ENCODE measurements at places on chromosomes 3 and 15. TPM values are rescaled to one million over a fixed set of nuclear protein-coding genes. Genes with fewer than 3 reads are reported as not detected.
A peak's percentile ranks its signal among the peaks of the same experiment; 100 is the strongest.

FMN1 gene
- 45.2 TPM for total RNA-seq

C3orf49 gene
- total RNA-seq, result not detected

SCN5A gene
- total RNA-seq, result 0.68 TPM

SMCO1 gene
- not detected for total RNA-seq

P2RY1 gene
- total RNA-seq, result 12.5 TPM

PLCL2 gene
- total RNA-seq, result 16.7 TPM

TEX9 gene
- total RNA-seq, result 46.3 TPM

ITIH3 gene
- 0.54 TPM for total RNA-seq

DNA sequence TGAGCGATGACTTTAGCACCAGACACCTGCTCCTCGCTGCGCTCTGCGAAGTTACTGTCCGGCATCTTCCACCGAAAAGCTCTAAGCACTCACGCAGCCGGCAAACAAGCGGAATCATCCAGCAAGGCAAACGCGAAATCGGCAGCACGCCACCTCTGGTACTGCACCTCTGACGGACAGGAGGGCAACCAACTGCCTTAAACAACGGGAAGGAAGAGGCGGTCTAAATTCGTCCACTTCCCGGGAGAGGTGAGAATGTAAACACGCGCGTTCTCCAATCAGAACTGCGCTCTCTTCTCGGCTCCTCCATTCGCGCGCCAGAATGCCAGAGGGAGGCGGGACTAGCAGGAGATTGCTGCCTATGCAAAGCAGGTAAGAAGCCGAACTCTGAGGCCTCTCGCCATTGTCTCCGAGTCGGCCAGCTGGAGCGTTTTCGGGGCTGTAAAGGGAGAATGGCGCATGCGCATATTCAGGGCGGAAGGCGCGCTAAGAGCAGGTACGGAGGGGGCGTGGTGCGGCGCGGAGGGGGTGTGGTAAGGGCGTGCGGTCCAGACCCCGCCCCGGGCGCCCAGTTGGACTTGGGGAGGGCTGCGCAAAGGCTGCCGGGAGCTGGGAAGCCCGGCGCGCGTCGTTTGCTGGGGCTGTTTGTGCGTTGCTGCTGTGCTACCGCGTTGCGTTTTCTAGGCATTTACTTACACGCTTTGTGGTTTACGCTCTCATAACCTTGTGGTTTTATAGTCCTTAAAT is at the start of the genes BTD and HACL1:
TSS of gene BTD (plus strand) at position 347 of the 747 bp plus-strand sequence. CDS start 33,695 bp downstream, outside the sequence.
TSS of gene HACL1 (minus strand) at position 171 of the 747 bp plus-strand sequence. CDS start at position 65, 106 bp downstream.
- H3K27ac ChIP-seq, result peak within 1 kb of the TSS; percentile 90
- H3K4me1 ChIP-seq, result no peaks in the 10 kb centered on the region
- H3K4me3 ChIP-seq, result peak within 1 kb of the TSS; percentile 88
- peak; percentile 99 for DNase-seq
- H3K36me3 ChIP-seq, result peaks cover 6% of the 10 kb centered on the region

GRCh38 chr3:10432156-10432845 is 73.1 kb downstream of the ATP2B2 start:
- H3K4me1 ChIP-seq, result no peaks in the 10 kb centered on the region
- H3K36me3 ChIP-seq, result no peaks in the 10 kb centered on the region
- H3K27me3 ChIP-seq, result peaks cover 6% of the 10 kb centered on the region
- no peak for DNase-seq

- no peak overlapping the region for H3K4me3 ChIP-seq
- H3K27me3 ChIP-seq, result no peaks in the 10 kb centered on the region
- H3K36me3 ChIP-seq, result no peaks in the 10 kb centered on the region
- no peaks in the 10 kb centered on the region for H3K4me1 ChIP-seq
- DNase-seq, result no peak
Measured at GRCh38 chr3:176219970-176220369, 977.3 kb downstream of the TBL1XR1 start.

GRCh38 chr3:151579571-151580270 is 118.9 kb upstream of the IGSF10 start:
- peaks cover 5% of the 10 kb centered on the region for H3K4me1 ChIP-seq
- no peaks in the 10 kb centered on the region for H3K27me3 ChIP-seq
- no peaks in the 10 kb centered on the region for H3K36me3 ChIP-seq
- no peak for DNase-seq
- H3K4me3 ChIP-seq, result no peak overlapping the region
- no peak overlapping the region for H3K27ac ChIP-seq

DNA sequence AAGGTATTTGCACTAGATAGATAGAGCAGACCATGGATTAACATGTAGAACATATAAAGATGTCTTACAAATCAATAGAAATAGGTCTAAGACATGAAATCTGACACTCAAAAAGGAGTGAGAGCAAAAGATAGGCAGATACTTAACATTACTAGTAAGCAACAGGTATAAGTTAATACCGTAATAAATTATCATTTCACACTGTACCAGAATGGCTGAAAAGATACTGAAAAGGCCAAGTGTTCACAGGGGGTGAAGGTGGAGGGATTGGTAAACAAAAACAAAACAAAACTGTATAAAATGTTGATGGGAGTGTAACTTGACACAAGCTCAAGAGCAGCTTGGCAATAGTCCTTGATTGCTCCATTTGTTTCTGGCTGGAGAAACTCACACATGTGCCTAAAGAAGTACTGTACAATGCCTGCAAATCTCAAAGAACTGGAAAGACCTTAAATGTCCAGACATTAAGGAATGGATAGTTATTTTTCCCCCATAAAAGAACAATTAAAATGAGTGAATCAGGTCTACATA is 3.5 kb downstream of the NSMCE3 start:
- peak; percentile 57 for DNase-seq
- H3K27ac ChIP-seq, result no peak overlapping the region
- no peaks in the 10 kb centered on the region for H3K27me3 ChIP-seq
- H3K4me3 ChIP-seq, result no peak overlapping the region

DNA sequence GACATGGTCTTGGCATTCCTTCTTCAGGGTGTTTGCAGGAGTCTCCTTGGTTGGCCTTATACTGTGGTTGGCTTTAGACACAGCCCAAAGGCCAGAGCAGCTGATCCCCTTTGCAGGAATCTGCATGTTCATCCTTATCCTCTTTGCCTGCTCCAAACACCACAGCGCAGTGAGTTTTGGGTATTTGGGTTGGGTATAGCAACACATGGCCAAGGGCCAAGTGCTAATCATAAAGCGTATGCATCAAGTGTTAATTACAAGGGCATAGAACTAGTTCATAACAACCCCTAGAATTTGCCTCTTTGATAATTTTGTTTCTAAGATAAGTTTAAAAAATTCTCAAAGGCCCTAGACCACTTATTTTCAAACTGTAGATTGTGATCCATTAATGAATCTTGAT is 11.8 kb downstream of the SLC28A2 start:
- H3K4me1 ChIP-seq, result no peaks in the 10 kb centered on the region
- H3K36me3 ChIP-seq, result no peaks in the 10 kb centered on the region
- no peak for DNase-seq
- H3K4me3 ChIP-seq, result no peak overlapping the region
- no peaks in the 10 kb centered on the region for H3K27me3 ChIP-seq

GRCh38 chr3:153052096-153052460 is 109.9 kb upstream of the RAP2B start:
- no peaks in the 10 kb centered on the region for H3K27me3 ChIP-seq
- DNase-seq, result no peak
- no peak overlapping the region for H3K27ac ChIP-seq
- no peak overlapping the region for H3K4me3 ChIP-seq
- H3K4me1 ChIP-seq, result no peaks in the 10 kb centered on the region

DNA sequence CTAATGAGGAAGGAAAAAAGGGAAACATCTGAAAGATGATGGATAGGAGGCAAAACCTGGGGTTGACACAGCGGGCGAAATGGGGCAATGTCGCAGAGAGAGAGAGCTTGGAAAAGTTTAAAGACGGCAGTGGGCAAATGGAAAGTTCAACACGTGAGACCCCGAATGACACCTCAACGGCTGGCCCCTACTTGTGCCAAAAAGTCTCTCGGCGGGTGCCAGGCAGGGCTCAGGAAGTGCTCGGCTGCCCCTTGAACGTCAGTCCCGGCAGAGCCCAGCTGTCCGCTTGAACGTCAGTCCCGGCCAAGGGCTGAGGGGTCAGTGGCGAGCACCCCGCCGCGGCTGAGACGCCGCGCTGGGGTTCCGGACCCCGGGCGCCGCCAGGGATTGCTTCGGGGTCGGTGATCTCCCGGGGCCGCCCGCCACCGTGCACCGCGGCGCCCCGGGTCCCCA is 658 bp downstream of the EOGT start:
- peak overlapping the region; percentile 89 for H3K4me3 ChIP-seq
- DNase-seq, result peak; percentile 86
- peak overlapping the region; percentile 99 for H3K27ac ChIP-seq
- peaks cover 35% of the 10 kb centered on the region for H3K4me1 ChIP-seq
- no peaks in the 10 kb centered on the region for H3K36me3 ChIP-seq

DNA sequence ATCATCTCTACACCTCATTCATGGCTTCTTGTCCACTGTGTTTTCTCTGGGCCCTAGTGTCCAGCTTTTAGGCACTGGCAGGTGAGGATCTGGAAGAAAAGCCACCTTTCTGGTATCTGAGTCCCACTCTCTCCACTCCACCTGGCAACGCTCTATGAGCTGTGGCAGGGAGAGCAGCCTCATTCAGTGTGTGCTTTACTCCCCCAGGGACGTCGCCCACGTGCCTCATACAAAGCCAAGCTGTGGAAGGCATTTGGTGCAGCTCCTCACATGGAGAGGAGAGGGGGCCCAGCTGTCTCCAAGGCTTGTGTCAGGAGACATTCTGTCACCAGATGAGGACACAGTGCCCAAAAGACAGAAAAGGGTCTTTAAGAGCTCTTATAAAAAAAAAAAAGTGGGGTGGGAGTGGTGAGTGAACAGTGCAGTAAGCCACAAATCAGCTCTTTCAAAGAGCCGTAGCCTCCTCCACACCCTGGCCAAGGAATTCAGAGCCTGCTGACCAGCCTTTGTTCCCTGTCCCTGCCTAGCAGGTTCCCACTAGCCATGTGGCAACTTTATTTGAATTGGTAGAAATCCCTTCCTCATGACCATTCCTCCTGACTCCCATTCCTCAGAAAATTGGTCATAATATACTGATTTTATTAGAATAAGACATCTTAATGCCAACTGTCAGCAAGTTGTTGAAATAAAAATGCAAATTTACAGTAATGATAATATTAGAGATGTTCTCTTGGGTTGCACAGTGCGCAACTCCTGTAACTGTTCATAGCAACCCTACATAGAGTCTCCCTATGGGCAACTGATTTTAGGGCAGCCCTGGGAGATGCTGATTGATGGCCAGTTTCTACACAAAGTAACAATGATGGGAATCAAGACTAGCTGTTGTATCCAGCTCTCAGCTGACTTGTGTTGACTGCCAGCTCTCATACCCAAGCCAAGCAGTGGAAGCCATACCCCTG is 29.5 kb downstream of the GALNT15 start:
- no peaks in the 10 kb centered on the region for H3K36me3 ChIP-seq
- no peaks in the 10 kb centered on the region for H3K4me1 ChIP-seq
- H3K4me3 ChIP-seq, result no peak overlapping the region
- H3K27ac ChIP-seq, result no peak overlapping the region
- no peaks in the 10 kb centered on the region for H3K27me3 ChIP-seq

- H3K27ac ChIP-seq, result no peak overlapping the region
- H3K4me3 ChIP-seq, result no peak overlapping the region
- no peaks in the 10 kb centered on the region for H3K4me1 ChIP-seq
- H3K36me3 ChIP-seq, result no peaks in the 10 kb centered on the region
- DNase-seq, result no peak
Measured at GRCh38 chr3:124621498-124621897, 108.8 kb upstream of the UMPS start.

GRCh38 chr15:69836048-69836447 is 261.7 kb downstream of the TLE3 start:
- H3K4me1 ChIP-seq, result no peaks in the 10 kb centered on the region
- DNase-seq, result no peak
- no peak overlapping the region for H3K27ac ChIP-seq
- H3K36me3 ChIP-seq, result no peaks in the 10 kb centered on the region

DNA sequence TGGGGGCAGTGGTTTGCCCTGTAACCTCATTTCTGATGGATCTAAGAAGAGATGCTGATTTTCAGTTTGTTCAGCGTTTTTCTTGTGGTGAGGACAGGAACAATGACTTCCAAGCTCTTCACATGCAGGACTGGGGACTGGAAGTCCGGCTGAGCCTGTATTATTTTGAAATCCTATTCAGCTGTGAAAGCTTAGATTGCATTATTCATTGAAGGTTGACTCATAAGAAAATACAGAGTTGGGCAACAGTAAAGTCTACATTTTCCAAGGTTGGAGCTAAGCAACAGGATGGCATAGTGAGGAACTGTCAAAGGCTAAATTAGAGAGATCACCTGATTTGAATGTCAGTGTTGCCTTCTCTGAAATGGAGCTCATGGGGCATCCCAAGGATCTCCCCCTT is 230.9 kb upstream of the FEZF2 start:
- no peaks in the 10 kb centered on the region for H3K4me1 ChIP-seq
- H3K27ac ChIP-seq, result peak overlapping the region; percentile 10
- H3K27me3 ChIP-seq, result no peaks in the 10 kb centered on the region
- no peak for DNase-seq

GRCh38 chr3:46542801-46543201 is 23.3 kb downstream of the LRRC2 start:
- no peak overlapping the region for H3K4me3 ChIP-seq
- no peaks in the 10 kb centered on the region for H3K27me3 ChIP-seq
- no peaks in the 10 kb centered on the region for H3K36me3 ChIP-seq
- no peak for DNase-seq
- no peak overlapping the region for H3K27ac ChIP-seq

- no peak overlapping the region for H3K27ac ChIP-seq
- DNase-seq, result no peak
- H3K4me3 ChIP-seq, result no peak overlapping the region
- H3K27me3 ChIP-seq, result peaks cover 4% of the 10 kb centered on the region
- peaks cover 6% of the 10 kb centered on the region for H3K4me1 ChIP-seq
Measured at GRCh38 chr3:127203024-127203423, 10.1 kb downstream of the PRR23E start.

Data from lung (tissue), 17 donors.